ENCODE measurements at places on chromosomes 11 and 22.

GRCh38 chr11:130124096-130124495 lies 35.5 kb upstream of the ST14 start:
- DNase-seq: peak; percentile 99

DNA sequence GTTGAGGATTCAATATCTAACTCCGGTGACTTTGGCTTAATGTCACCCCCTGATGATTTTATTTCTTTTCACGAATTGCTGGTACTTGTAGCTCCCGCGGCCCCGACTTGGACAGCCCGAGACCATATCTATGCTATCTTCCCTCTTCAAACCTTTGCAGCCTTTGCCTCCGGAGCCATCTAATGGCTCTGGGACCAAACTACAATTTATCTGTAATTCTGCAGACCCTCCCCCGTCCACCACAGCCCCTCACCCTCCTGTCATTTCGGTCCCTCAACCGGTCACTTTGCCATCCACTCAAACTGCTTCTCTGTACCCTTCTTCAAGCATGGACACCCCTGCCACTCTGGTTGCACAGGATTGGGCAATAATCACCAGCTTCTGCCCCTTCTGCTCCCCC lies 25.7 kb upstream of the ALDH3B2 start:
- no peak for DNase-seq

DNA sequence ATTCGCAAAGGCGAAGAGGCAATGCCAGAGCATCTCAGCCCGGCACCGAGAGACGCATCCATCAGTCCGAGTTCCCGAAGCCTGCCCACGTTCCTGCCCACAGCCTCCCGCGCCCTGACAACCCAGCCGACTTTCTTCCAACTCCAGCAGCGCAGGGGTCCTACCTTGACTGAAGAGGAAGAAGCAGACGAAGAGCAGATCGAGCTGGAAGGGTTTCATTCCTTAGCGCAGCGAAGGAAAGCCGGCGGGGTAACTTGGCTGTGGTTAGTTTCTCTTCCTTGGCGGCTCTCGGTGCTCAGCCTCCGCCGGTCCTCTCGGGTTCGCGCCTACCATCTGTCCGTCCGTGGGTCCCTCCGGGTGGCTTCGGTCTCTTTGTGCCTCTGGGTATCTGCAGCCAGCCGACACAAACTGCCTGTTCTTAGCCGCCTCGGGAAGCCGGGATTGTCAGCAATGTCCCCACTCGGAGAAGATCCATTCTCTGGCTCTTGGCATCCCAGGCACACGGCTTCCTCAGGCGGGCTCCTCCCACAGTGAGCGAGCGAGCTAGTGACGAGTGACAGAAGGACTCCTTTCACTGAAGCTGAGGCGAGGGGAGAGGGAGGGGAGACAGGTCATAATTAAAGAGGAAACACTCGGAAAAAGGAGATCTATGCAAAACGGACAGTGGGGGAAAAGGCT lies at the start of gene KIRREL3:
TSS of gene KIRREL3 (minus strand) at position 480 of the 678 bp plus-strand sequence.
- no peak for DNase-seq

- DNase-seq: peak; percentile 98
These were observed 7.4 kb downstream of the PTPRJ start for GRCh38 chr11:47987781-47988180.

- no peak for DNase-seq
These were observed 144.6 kb downstream of the NECTIN1 start for GRCh38 chr11:119584193-119585042.

DNA sequence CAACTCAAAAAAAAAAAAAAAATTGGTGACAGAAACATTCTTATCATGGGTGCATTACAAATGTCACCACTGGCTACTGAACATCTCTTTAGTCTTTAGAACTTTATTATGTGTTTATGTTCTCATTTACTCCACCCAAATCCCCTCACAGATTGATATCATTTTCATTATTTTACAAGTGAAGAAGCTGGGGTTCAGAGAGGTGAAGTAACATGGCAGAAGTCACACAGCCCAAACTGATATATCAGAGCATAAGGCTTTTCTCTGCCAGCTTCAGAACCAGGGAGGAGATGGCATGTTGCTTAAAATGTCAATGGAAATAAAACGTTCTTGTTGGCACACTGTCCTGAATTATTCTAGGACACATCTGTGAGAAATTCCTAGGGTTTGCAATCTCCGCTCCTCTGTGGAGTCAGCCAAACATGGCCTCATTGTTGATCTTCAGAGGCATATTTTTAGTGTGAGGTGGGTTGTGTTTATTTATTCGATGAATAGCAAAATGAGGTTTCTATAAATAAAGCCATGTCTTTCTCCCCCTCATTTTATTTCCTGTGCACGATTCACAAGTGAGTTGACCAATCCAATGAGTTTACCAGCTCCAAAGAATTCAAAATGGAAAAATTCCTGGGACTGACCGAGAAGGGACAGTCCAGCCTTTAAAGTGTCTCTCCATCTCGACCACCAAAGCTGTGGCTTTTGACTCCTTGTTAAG lies 72.9 kb upstream of the ANO1 start:
- no peak for DNase-seq

- DNase-seq: peak; percentile 2
These were observed 407.0 kb downstream of the MIAT start for GRCh38 chr22:27064386-27064785.

DNA sequence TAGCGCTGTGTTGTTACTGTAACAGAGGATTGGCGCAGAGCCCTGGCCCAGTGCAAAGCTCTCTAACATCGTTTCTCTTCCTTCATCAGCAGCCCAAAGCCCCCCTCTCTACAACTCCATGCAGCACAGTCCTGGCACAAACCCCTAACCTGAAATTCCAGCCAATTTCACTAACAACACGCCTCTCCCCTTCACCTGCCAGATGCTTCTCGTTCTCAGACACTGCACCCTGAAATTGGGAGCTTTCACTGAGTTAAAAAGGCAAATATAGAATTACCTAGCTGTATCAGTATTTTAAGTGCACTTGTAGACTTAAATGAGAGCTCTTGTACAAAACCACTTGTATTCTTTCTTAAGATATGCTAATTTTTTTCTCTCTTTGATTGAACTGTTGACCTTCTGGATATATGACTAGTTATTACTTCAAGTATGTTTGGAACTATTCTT lies 16.3 kb downstream of the GRAP2 start:
- no peak for DNase-seq

GRCh38 chr11:70761094-70761907 lies 363.0 kb downstream of the CTTN start:
- DNase-seq: no peak

DNA sequence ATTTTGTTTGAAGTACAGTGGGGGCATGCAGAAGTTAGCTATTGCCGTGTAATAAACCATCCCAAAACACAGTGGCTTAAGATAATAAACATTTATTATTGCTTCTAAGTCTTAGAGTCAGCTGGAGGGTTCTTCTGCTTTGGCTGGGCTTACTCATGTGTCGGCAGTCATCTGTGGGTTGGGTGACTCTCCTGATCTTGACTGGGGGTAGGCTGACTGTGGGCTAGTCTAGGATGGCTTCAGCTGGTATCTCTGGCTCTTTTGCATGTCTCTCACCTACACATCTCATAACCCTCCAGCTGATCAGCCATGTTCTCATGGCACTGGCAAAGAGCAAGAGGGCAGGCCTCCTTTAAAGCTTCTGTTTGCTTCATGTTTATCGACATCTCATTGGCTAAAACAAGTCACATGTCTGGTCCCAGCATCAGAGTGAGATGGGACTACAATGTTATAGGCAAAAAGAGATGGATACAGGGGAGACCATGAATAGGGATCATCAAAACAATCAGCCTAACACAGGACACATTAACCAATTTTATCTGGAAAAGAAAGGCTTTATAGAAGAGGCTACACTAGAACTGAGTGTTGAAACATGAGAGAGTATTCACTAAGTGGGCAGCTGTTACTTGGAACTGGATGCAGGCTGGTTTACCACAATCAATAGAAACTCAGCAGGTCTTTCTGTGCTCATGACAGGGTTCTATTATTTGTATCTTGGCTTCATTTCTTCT lies 5.1 kb downstream of the LRRC51 start:
- DNase-seq: no peak

DNA sequence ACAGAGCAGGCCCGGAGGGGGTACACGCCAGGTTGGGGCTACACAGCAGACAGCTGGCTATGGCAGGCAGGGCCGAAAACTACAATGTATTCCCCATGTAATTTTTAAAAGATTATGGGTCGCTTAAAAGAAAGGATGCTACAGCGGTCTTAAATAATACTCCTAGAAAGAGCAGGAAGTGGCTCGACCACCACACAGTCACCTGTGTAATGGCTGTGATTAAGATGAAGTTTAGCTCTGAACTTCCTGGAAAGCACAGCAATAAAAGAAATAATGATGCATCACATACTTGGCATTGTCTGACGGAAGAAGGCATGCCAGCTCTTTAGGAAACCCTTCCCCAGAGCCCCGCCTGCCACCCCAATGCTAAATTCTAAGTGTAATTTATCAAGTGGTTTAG lies 32.6 kb downstream of the WNT11 start:
- no peak for DNase-seq

DNA sequence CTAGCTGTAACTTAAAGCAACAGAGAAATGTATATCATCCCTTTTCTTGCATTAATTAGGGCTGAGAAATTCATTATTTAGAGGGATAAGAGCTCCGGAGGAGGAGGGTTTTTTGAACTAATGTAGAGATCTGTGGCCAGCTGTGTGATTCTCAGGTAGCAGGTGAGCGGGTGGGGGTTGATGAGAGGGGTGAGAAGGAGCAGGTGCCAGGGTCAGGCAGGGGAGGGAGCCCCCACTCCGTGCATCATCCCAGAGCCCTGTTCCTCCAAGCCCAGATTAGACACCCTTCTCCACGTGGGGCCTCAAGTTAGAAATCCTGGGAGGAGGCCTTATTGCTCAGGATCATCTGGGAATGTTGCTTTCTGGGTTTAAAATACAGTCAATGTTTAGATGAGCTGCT lies 24.9 kb downstream of the ZBTB16 start:
- DNase-seq: no peak

DNA sequence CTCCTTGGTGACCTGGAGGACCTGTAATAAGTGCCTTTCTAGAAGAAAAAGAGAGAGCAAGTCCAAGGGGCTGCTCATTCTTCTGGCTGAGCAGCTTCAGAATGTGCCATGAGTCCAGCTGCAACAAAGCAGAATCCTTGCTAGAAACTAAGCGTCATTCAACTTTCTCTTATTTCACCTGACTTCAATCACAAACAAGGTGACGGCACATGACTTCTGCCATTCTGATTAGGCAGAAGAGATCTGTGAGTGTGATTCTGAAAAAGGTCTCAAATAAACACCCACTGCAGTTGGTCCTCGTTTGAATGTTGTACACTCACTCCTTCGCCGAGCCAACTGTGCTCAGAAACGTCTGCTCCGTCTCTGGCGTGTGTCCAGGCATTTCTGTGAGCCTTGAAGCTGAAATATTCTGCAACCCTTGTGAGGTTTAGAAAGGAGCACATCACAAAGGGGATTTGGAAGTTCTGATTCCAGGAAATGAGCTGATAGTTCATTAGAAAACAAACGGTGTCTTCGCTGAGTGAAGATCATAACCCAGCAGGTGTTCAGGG lies 623.8 kb upstream of the KIRREL3 start:
- DNase-seq: no peak

- peak; percentile 18 for DNase-seq
These were observed 12.7 kb downstream of the C11orf91 start for GRCh38 chr11:33687733-33688479.

GRCh38 chr11:32318071-32319055 lies 117.0 kb downstream of the WT1 start:
- DNase-seq: no peak

GRCh38 chr11:109229682-109230081 lies 192.3 kb upstream of the C11orf87 start:
- no peak for DNase-seq

DNA sequence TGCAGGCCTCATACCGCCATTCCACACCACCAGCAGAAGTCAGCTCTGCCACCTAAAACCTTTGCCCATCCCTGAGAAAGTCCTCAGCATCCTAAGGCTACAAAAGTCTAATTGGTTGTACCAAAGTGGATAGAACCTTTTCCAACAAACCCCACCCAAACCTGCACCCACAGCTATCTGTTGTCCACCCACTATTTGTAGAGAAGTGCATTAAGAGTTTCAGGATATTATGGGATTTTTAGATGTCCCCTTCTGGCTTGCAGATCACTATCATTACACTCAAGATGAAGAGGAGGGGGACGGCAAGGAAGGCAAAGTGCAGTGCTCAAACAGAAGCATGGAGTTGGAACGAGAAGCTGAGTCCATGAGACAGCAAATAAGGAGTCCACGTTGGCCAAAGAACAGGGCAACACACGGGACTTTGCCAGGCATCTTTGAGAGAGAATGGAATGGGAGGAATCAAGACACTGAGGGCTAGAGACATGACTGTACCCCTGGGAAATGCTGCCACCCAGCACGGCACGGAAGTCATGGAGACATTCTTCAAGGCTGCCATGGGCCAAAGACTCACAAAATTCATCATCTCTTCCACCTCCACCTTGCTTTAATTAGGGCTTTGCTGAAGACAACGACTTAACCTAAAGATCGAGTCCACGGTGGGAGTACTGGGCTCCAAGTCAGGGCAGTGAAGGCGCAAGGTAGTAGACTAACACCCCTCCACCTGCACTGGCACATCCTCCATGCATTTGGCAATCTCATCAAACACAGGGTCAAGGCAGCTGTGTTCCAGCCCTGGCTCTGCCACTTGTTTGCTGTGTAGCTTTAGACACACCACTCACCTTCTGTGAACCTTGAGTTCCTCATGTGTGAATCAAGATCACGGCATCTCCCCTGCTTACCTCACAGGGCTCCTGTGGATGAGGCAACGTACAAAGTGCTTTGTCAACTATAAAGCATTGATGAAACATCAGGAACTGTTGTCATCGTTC lies 112.9 kb upstream of the TMEM45B start:
- no peak for DNase-seq

- no peak for DNase-seq
These were observed 705 bp downstream of the PTPRJ start for GRCh38 chr11:47980907-47981621.

DNA sequence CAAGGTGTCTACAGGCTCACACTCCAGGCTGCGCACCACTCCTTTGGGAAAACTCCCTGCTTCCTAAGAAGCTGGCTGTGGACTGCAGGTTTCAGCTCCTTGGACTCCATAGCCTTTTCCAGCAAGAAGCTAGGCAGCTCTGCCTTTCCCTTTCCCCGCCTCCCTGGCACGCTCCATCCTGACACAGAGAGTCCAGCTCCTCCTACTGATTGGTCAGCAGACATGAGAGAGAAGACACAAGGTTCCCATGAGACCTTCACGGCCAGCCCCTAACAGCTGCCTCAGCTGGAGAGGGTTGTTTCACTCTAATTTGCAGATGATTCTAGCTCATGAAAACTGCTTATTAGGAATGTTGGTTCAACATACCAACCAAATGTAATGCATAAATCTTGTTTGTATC lies 27.6 kb downstream of the TENM4 start:
- DNase-seq: no peak

DNA sequence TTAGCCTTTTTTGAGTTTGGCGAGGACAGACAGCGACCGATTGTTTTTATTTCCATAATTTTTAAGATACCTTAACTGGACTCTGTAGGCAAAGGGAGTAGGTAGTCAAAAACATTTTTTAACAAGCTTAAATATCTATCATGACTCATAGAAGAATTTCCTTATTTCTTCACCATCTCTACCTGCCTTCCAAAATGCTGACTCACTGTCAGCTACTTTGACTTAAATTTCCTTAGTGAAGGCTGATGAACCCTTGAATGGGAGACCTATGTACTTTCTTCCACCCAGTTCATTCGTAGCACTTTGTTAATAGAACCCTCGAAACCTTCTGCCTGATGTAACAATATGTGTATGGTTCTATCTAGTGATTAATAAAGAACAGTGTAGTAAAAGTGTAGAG lies 1.1 kb upstream of the MTMR2 start:
- no peak for DNase-seq
